ENCODE measurements at places on chromosomes 7 and 10. TPM values are rescaled to one million over a fixed set of nuclear protein-coding genes. Genes with fewer than 3 reads are reported as not detected.

DNA sequence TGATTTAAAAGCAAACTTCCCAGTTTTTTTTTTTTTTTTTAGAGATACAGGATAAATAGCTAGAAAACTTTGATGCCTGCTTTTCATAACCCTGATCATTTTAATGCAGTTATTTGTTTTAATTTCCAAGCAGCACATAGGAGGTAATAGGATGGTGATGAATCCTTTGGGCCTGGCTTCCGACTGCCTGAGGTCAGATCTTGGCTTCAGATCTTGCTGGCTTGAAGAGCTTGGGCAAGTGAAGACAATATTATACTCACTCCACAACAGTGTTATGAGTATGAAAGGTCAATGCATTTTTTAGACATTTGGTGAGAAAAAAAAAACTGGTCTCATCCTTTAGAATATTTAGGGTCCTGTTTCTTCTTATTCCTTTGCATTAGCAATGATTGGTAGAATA is 124.8 kb upstream of the PRKCQ start:
- H3K4me3 ChIP-seq, result no peak overlapping the region
- H3K27ac ChIP-seq, result no peak overlapping the region
- no peak for DNase-seq
- no peaks in the 10 kb centered on the region for H3K36me3 ChIP-seq

DNA sequence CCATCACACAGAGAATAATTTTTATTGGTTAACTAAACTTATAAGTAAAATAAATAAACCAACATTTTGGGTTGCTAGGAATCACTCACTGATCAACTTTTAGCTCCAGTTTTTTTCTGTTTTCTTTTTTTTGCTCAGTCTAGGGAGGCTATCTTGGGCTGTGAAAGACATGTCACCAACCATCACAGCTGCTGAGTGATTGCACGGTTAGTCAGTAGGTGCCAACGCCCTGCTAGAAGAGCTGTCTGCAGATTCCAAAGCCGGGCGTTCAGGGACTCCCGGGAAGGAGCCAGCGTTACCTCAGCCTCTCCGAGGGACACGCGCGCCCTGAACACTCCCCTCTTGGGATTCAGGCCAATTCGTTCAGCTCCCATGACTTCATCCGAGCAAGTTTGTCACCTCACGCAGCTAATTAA is 604 bp upstream of the STAM start:
- H3K36me3 ChIP-seq, result no peaks in the 10 kb centered on the region
- no peaks in the 10 kb centered on the region for H3K27me3 ChIP-seq
- peaks cover 47% of the 10 kb centered on the region for H3K4me1 ChIP-seq
- peak overlapping the region; percentile 97 for H3K27ac ChIP-seq

DNA sequence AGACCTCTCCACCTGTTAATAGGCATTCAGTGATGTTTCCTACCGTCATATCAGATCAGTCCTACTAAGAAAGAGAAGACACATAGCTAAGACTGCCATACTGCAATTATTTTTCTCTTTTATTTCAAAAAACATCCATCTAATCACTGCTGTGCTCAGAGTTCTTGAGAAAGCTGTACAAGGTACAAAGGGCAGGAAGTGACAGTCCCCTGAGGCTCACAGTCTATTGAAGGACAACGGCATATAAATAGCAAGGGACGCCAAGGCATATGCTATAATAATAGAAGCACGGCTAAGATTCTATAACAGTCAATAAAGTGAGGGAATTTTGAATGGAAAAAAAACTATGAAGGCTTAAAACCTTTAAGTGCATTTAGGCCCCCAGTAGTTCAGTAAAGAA is 415.3 kb upstream of the NRP1 start:
- H3K4me1 ChIP-seq, result peaks cover 9% of the 10 kb centered on the region
- H3K36me3 ChIP-seq, result no peaks in the 10 kb centered on the region
- H3K27me3 ChIP-seq, result no peaks in the 10 kb centered on the region
- no peak overlapping the region for H3K4me3 ChIP-seq

DNA sequence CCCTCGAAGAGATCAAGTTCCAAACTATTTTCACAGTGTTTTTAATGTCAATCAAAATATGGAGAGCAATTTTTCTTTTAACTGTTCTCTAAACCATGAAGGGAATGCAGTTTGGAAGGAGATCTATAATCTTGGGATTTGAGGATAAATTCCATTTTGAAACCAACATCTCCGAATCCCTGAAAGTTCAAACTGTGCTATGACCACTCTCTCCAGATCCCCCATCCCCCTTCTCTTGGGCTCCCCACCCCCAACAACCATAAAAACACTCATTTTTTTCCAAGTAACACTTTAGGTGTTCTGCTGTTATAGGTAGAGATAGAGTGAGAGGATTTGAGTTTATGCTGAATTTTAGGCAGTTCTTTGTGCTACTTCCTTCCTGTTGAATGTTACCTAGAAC is 1.7 kb downstream of the CALD1 start:
- H3K4me3 ChIP-seq, result peak overlapping the region; percentile 51
- peaks cover 30% of the 10 kb centered on the region for H3K4me1 ChIP-seq
- DNase-seq, result peak; percentile 42
- no peaks in the 10 kb centered on the region for H3K27me3 ChIP-seq

- no peak for DNase-seq
- peaks cover 8% of the 10 kb centered on the region for H3K4me1 ChIP-seq
- H3K27me3 ChIP-seq, result no peaks in the 10 kb centered on the region
- no peaks in the 10 kb centered on the region for H3K36me3 ChIP-seq
- H3K4me3 ChIP-seq, result no peak overlapping the region
- no peak overlapping the region for H3K27ac ChIP-seq
These were observed 26.9 kb downstream of the NPS start for GRCh38 chr10:127576051-127576450.

GRCh38 chr7:113083132-113083815 is 3.4 kb downstream of the GPR85 start:
- H3K27me3 ChIP-seq, result peaks cover 11% of the 10 kb centered on the region
- H3K4me3 ChIP-seq, result no peak overlapping the region
- DNase-seq, result no peak
- no peak overlapping the region for H3K27ac ChIP-seq

DNA sequence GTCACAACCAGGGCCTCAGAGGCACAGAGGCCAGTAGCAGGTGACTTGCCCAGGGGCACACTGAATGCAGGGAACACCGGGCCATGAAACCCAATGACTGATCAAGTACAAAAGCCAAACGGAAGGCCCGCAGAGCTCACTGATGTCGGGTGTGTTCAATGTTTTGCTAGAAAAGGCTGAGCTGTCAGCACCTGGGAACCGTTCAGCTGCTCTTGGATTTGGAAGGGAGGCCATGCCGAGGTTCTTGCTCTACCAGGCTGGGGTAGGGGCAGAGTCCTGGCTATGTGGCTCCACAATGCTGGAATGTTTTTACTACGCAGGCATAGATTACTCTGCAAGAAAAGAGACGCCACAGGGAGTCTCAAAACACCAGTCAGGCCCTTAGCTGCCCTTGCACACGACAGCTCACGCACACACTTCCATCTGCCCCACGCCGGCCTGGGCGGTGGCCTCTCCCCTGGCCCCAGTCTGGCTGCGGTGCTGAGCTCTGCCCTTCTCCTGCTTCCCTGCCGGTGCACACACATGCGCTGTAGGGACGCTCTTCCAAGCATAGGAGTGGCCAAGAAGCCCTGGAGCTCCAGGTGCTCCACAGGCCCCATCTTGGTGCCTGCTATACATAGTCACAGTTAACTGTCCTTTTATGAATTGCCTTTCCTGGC is 79.9 kb downstream of the ZRANB1 start:
- H3K27me3 ChIP-seq, result no peaks in the 10 kb centered on the region
- H3K27ac ChIP-seq, result no peak overlapping the region
- no peak overlapping the region for H3K4me3 ChIP-seq
- H3K36me3 ChIP-seq, result no peaks in the 10 kb centered on the region
- no peak for DNase-seq

GRCh38 chr7:4857189-4857588 is 4.6 kb downstream of the PAPOLB start:
- H3K27ac ChIP-seq, result no peak overlapping the region
- peaks cover 6% of the 10 kb centered on the region for H3K4me1 ChIP-seq
- no peak overlapping the region for H3K4me3 ChIP-seq
- H3K27me3 ChIP-seq, result peaks cover 4% of the 10 kb centered on the region
- no peaks in the 10 kb centered on the region for H3K36me3 ChIP-seq

DNA sequence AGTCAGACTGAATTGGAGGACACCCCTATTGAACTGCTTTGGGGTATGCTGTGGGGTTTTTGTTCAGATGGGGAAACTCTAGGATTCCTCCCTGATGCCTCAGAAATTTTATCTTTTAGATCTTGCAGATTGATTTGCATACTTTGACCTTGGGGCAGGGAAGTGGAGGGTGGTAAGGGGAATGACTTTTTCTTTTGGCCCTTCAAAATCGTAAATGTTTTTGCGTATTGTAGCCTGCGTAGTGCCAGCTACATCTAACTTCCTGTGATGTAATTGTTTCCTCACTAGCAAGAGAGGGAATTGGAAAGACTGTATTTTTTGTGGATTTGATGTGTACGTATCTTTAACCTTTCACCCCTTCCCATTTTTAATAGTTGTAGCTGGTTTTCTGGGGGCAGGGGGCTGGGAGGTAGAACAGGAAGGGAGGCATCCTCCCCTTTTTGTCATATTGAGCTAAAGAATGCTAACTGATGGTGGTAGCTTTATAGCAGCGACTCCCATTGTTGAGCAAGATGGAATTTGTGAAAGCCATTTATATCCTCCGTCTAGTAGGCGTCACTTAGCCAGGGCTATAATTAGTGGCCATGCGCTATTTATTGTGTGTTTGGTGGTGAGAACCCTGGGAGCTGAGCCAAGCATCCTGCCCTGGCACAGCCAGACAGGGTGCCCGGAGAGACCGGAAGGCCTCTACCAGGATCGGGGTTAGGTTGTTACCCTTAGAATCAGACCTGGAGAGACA is 11.3 kb downstream of the DUSP5 start:
- peaks cover 25% of the 10 kb centered on the region for H3K4me1 ChIP-seq
- H3K27me3 ChIP-seq, result no peaks in the 10 kb centered on the region
- H3K36me3 ChIP-seq, result peaks cover 37% of the 10 kb centered on the region
- no peak for DNase-seq

DNA sequence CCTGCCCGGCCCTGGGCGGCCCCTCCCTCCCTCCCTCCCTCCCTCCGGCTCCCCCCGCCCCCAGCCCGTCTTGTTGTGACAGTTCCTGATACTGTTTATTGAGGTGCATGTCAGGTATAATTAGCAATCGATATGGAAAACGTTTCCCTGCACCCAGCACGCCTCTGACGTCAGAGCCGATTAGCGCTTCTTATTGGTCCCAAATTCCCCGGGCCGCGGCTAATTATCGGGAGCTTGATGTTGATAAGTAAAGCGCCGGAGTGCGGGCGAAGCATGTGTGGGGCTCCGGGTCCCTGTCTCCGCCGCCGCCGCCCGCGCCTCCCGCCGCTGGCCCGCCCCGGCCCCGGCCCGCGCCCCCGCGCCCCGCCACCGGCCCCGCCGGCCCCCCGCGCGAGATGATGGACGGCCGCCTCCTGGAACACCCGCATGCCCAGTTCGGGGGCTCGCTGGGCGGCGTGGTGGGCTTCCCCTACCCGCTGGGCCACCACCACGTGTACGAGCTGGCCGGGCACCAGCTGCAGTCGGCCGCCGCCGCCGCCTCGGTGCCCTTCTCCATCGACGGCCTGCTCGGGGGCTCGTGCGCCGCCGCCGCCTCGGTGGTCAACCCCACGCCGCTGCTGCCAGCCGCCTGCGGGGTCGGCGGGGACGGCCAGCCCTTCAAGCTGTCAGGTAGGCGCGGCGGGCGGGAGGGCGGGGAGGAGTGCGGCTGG is at the start of gene UNCX:
TSS of gene UNCX (plus strand) at position 250 of the 710 bp plus-strand sequence. CDS start at position 396, 146 bp downstream.
- H3K4me1 ChIP-seq, result peaks cover 62% of the 10 kb centered on the region
- no peak within 1 kb of the TSS for H3K4me3 ChIP-seq
- H3K27me3 ChIP-seq, result peaks cover 84% of the 10 kb centered on the region
- no peaks in the 10 kb centered on the region for H3K36me3 ChIP-seq

GRCh38 chr7:41000042-41000441 is 702.8 kb downstream of the INHBA start:
- no peak overlapping the region for H3K4me3 ChIP-seq
- H3K4me1 ChIP-seq, result no peaks in the 10 kb centered on the region
- no peaks in the 10 kb centered on the region for H3K36me3 ChIP-seq
- no peak for DNase-seq
- H3K27ac ChIP-seq, result no peak overlapping the region

The OR2A12 gene
- not detected for total RNA-seq

The ADRB1 gene
- total RNA-seq, result 4.2 TPM

The TMEM273 gene
- 19.1 TPM for total RNA-seq

The NRAP gene
- not detected for total RNA-seq
